ENCODE measurements at places on chromosomes 2 and 18. TPM values are rescaled to one million over a fixed set of nuclear protein-coding genes. Genes with fewer than 3 reads are reported as not detected.

GRCh38 chr18:74715306-74715705, 117.6 kb downstream of the ZNF407 start:
- no peaks in the 10 kb centered on the region for H3K4me1 ChIP-seq
- no peaks in the 10 kb centered on the region for H3K36me3 ChIP-seq
- DNase-seq, result no peak
- H3K27me3 ChIP-seq, result no peaks in the 10 kb centered on the region
- H3K27ac ChIP-seq, result no peak overlapping the region

DNA sequence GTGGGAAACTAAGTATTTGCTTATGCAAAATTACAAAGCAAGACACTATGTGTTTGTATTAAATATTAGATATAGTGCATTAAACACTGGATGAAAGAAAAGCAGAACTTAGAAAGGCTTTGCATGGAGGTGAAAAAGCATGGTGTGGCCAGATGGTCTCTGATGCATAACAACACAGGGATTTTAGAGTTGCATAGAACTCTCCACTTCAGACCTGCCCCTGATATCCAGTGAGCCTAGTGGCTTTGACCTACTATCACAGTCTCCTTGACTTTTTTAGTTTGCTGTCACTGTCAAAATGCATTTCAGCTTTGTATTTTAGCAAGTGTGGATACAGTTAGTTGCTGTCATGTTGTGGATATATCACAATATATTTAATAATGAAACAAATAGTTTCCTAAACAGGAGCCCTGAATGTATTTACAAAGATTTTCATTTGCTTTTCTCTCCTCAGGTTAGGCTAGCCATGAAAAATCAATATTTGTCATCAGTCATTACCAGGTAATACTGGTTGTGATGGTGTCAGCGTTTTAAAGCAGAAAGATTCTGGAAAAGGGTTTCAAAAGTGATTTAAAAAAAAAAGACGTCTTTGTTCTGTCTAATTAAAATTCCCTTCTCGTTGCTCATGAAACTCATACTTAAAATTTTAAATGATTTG, 5.2 kb downstream of the CSRNP3 start:
- H3K4me3 ChIP-seq, result no peak overlapping the region
- H3K36me3 ChIP-seq, result no peaks in the 10 kb centered on the region
- H3K27me3 ChIP-seq, result no peaks in the 10 kb centered on the region
- no peaks in the 10 kb centered on the region for H3K4me1 ChIP-seq
- H3K27ac ChIP-seq, result no peak overlapping the region
- no peak for DNase-seq

- no peak overlapping the region for H3K27ac ChIP-seq
- H3K27me3 ChIP-seq, result no peaks in the 10 kb centered on the region
- no peaks in the 10 kb centered on the region for H3K4me1 ChIP-seq
- DNase-seq, result no peak
- no peaks in the 10 kb centered on the region for H3K36me3 ChIP-seq
- H3K4me3 ChIP-seq, result no peak overlapping the region
Observed at GRCh38 chr2:207974216-207974605, 51.1 kb downstream of the PLEKHM3 start.

DNA sequence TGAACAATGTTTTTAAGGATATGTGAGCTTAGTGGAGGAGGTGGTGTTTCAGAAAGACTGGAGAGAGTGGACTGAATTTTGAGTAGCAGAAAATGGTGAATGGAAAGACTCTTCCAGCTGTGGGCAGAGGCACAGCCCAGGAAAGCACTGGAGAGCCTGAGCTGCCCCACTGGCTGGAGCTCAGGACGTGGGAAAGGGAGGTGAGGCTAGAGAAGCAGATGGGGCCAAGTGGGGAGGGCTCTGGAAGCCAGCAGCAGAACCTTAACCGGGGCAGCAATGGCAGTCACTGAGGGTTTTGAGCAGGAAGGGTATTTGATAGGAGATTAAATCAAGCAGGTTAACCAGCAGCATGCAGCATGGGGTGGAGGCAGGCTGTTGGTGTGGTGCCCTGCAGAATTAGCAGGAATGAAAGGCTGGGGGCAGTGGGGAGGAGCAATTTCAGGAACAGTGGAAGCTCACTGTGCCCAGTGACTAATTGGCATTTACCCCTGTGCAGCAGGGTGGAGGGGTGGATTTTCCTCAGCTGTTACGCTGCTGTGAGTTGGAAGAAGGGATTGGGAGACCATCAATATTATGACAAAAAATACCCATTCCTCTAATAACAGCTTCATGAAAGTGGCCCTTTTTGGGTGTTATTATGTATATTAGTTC, 136.2 kb downstream of the CERS6 start:
- no peak overlapping the region for H3K27ac ChIP-seq
- no peak for DNase-seq
- H3K4me3 ChIP-seq, result no peak overlapping the region
- no peaks in the 10 kb centered on the region for H3K36me3 ChIP-seq
- no peaks in the 10 kb centered on the region for H3K4me1 ChIP-seq

GRCh38 chr2:34368304-34368703, 769.2 kb upstream of the FAM98A start:
- no peak overlapping the region for H3K4me3 ChIP-seq
- H3K36me3 ChIP-seq, result no peaks in the 10 kb centered on the region
- H3K4me1 ChIP-seq, result no peaks in the 10 kb centered on the region
- no peak overlapping the region for H3K27ac ChIP-seq

- peak within 1 kb of the TSS; percentile 58 for H3K27ac ChIP-seq
- no peaks in the 10 kb centered on the region for H3K36me3 ChIP-seq
- DNase-seq, result peak; percentile 58
- H3K27me3 ChIP-seq, result no peaks in the 10 kb centered on the region
Observed at GRCh38 chr2:225041851-225042799, at the start of gene DOCK10. TSS of gene DOCK10 (minus strand) at chr2:225042468. CDS start at chr2:225042374, 94 bp downstream.

GRCh38 chr2:141528990-141529389, 601.8 kb downstream of the LRP1B start:
- no peak overlapping the region for H3K4me3 ChIP-seq
- no peak for DNase-seq
- no peaks in the 10 kb centered on the region for H3K4me1 ChIP-seq
- no peaks in the 10 kb centered on the region for H3K36me3 ChIP-seq

DNA sequence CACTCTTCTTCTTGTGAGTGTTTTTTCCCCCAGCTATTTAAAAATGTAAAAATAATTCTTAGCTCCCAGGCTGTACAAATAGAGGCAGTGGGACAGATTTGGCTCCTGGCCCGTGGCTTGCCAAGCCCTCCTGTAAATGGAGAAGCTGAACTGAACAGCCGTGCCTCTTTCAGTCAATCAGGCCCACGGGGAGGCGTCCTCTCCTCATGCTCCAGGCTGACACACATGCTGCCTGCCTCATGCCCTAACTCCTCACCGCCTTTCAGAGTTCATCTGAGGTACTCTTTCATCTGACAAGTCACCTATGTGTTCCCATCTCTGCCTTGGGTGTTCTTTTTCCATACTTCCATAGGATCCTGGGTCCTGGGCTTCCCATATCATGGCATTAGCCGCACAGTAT, 58.9 kb downstream of the BMP10 start:
- H3K27ac ChIP-seq, result no peak overlapping the region
- H3K4me1 ChIP-seq, result peaks cover 2% of the 10 kb centered on the region
- no peak overlapping the region for H3K4me3 ChIP-seq
- no peaks in the 10 kb centered on the region for H3K36me3 ChIP-seq
- no peaks in the 10 kb centered on the region for H3K27me3 ChIP-seq

DNA sequence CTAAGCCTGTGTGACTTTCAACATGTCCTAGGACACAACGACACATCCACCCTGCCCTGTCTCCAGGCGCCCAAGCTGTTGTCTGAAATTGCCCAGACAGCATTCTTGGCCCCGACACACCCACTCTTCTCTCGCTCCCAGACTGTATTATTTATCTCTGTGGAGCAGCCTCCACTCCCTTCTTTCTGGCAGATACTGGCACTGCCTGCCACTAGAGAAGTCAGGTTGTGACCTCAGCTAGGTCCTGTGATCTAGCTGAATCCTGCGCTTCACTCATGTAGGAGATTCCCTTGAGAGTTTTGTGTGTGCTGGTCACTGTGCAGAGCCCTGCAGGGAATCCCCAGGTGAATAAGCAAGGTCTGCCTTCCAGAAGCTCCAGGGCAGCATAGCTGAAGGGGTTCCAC, 77.1 kb upstream of the TNP1 start:
- H3K36me3 ChIP-seq, result no peaks in the 10 kb centered on the region
- no peak overlapping the region for H3K27ac ChIP-seq
- peaks cover 2% of the 10 kb centered on the region for H3K27me3 ChIP-seq
- H3K4me3 ChIP-seq, result no peak overlapping the region
- DNase-seq, result no peak

- H3K4me3 ChIP-seq, result no peak overlapping the region
- no peaks in the 10 kb centered on the region for H3K27me3 ChIP-seq
- no peaks in the 10 kb centered on the region for H3K36me3 ChIP-seq
- DNase-seq, result peak; percentile 34
Observed at GRCh38 chr2:72130659-72131360, 16.9 kb downstream of the CYP26B1 start.

DNA sequence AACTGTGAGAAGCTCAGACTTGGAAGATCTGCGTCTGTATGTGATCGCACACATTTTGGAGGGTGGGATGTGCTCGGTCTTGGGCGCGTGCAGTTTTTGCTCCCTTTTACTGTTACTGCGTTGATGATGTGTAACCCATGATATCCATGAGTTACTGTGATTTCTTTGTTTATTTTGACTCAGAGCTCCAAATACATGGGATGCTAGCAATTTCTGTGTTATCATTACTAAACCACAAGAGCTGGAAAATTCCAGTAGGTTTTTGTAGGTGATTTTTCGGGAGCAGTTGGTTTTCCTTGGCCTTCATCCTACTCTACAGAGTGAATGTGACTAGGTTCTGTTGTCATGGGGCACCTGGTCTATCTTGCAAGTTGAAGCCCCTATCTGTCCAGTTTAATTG, 124.2 kb downstream of the AGAP1 start:
- peak overlapping the region; percentile 48 for H3K27ac ChIP-seq
- peaks cover 18% of the 10 kb centered on the region for H3K4me1 ChIP-seq
- no peak overlapping the region for H3K4me3 ChIP-seq
- no peaks in the 10 kb centered on the region for H3K27me3 ChIP-seq

DNA sequence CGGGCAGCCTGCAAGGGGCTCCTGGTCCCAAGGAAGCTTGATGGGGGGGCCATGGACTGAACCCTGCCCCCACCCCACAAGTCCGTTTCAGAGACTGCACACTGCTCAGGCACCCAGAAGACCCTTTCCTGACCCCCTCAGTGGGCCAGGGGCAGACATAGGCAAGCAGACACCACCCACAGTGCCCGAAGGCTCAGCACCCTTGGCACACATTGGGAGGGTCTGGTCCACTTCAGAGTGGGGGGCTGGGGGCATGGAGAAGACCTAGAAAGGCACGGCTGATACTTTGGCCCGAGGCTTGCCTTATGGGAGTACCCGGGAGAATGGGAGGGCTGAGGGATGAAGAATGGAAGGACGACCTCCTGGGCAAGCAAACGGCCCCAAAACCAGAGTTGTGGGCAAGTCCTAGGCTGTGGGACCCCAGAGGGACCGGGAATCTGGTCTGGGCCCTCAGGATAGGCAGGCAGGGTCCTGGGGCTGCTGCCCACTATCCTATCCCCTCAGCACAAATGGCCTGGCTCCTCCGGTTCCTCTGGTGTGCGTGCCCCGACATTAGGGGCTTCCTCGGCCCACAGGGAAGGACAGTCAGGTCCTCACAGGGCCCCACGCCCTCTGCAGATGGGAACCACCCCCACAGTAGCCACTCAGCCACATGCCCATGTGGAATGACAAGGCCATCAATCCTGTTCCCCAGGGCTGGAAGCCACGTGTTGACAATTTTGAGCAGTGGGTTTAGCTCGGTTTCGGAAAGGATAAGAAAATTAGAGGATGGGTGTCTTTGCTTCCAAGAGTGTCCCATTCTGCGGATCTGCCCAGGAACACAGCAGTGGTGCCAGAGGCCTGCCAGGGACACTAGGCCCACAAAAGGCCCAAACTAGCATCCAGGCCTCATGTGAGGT, 15.0 kb upstream of the GPC1 start:
- no peaks in the 10 kb centered on the region for H3K27me3 ChIP-seq
- no peaks in the 10 kb centered on the region for H3K36me3 ChIP-seq
- H3K4me3 ChIP-seq, result no peak overlapping the region
- no peaks in the 10 kb centered on the region for H3K4me1 ChIP-seq
- H3K27ac ChIP-seq, result no peak overlapping the region
- no peak for DNase-seq

GRCh38 chr18:78733762-78734613, 245.6 kb upstream of the SALL3 start:
- no peaks in the 10 kb centered on the region for H3K4me1 ChIP-seq
- H3K27ac ChIP-seq, result no peak overlapping the region
- no peak overlapping the region for H3K4me3 ChIP-seq
- H3K27me3 ChIP-seq, result no peaks in the 10 kb centered on the region

- H3K27ac ChIP-seq, result no peak overlapping the region
- no peaks in the 10 kb centered on the region for H3K4me1 ChIP-seq
- H3K36me3 ChIP-seq, result no peaks in the 10 kb centered on the region
- no peak for DNase-seq
- H3K27me3 ChIP-seq, result no peaks in the 10 kb centered on the region
- H3K4me3 ChIP-seq, result no peak overlapping the region
Observed at GRCh38 chr18:37754141-37754540, 188.5 kb upstream of the CELF4 start.

Gene LOXL3
- total RNA-seq, result 12.6 TPM

Gene UGT1A10
- total RNA-seq, result not detected

Gene SCN9A
- total RNA-seq, result 58.6 TPM

Gene IDH1
- total RNA-seq, result 353 TPM

Gene PKDCC
- 63.9 TPM for total RNA-seq

Gene ONECUT2
- total RNA-seq, result under 0.01 TPM

Measured in fibroblast of lung (primary cell).